HT-29 (cell line): ENCODE measurements at places on chromosomes 7 and 10.

- DNase-seq = peak; percentile 20
Measured at GRCh38 chr7:155702616-155703015, 58.2 kb downstream of the RBM33 start.

- peak; percentile 10 for DNase-seq
Measured at GRCh38 chr10:22699976-22700375, 14.4 kb downstream of the PIP4K2A start.

DNA sequence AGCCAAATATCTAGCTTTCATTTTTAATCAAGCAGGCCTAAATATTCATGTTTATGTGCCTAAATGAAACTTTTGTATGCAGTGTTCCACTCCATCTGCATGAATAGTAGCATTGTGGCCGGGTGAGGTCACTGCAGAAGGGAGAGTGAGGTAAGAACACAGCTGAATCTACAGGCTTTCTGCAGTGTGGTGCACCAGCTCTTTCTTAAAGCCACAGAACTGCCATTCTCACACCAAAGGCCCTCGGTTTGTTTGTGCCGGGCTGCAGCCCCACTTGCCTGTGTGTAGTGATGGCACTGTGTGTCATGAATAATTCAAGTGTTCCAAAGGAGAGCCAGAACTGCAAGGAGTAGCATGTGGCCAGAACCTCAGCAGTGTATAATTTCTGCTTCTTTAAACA lies 204.1 kb downstream of the TRIL start:
- DNase-seq = no peak

DNA sequence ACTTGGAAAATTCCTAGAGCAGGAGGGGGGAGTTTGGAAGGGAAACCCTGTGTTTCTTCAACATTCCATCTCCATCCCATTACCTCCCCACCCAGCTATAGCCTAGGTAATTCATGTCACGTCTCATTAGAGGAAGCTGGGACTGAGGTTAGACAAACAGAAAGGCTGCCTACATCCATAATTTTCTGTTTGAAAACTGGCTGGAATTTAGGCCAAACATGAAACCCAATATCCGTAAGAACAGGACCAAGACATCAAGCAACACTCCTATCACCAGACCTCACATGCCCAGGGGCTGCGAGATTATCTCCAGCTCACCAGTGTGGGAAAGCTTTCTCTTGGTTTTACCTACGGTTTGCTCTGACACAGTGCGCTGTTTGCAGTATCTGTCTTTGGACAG lies 316.3 kb downstream of the FRMD4A start:
- DNase-seq = no peak

- no peak for DNase-seq
Measured at GRCh38 chr10:60664859-60665258, 113.4 kb upstream of the CDK1 start.
